H4 (cell line): ENCODE measurements at places on chromosomes 2 and 18. TPM values are rescaled to one million over a fixed set of nuclear protein-coding genes. Genes with fewer than 3 reads are reported as not detected.

The SNED1 gene
- 1.7 and 2.6 TPM in 2 replicates for total RNA-seq

DNA sequence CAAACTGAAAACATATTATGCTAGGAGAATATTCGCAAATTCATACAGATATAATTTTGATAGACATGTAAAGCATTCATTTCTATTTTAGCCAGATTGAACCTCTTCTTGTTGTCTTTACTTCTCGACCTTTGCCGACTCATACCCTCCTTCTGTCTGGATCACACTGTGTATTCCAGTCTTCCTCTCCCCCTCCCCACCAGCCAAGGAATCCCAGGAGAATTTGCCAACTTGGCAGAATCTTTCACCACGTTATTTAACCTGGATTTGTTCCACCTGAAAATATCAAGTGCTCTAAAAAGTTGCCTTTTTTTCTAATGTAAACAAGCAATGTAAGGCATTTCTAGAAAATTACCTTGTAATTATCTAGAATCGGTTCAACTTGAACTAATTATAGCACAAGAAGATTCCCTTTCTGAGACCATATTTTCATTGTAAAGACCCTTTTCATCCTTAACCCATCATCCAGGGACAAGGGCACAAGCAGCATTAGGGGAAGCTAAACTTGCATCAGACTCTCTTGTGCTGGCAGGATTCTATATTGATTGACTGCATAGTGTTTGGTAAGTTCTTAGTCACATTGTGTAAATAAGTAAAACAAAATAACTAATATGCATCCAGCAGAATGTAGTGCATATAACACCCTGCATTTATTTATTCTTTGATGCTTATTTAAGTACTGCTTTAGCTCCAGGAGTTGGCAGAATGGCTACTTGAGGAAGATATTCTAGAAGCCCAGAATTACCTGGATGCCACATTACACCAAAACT, 1328.7 kb upstream of the NXPH2 start:
- no peak for DNase-seq

- DNase-seq: no peak
Measured at GRCh38 chr2:219958941-219959340, 331.5 kb downstream of the SLC4A3 start.

- no peak for DNase-seq
Measured at GRCh38 chr2:201984800-201985525, 48.7 kb upstream of the FZD7 start.

The RAB27B gene
- total RNA-seq: 1.4 and 2.1 TPM in 2 replicates

The LHCGR gene
- total RNA-seq: not detected in 2 replicates

DNA sequence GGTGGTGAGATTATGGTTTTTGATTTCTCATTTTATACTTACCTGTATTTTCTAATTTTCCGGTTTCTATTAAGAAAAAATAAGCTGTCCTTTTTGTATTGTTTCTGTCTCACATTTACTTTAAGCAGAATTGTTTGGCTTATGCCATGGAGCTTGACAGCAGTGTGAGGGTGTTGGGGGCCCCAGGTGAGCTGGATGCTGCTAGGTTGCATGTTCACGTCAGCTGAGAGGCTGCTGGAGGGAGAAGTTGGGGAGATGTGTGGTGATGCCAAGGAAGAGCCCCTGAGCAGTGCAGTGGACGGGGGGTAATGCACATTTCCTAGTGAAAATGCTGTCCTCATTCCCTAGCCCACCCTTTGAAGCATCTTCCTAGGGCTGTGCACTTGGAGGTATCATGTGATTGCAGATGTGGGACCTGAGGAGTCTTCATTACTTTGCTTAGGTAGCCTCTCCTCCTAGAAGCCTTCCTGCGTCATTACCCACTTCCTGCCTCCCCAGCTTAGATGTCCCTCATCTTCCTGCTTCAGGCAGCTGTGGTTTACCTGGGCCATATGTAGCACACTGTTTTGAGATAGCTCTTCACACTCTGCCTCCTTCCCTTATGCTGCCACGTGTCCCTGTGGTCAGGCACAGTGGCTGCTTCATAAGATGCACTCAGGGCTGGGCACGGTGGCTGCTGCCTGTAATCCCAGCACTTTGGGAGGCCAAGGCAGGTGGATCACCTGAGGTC, 16.2 kb downstream of the ATG16L1 start:
- DNase-seq: no peak

DNA sequence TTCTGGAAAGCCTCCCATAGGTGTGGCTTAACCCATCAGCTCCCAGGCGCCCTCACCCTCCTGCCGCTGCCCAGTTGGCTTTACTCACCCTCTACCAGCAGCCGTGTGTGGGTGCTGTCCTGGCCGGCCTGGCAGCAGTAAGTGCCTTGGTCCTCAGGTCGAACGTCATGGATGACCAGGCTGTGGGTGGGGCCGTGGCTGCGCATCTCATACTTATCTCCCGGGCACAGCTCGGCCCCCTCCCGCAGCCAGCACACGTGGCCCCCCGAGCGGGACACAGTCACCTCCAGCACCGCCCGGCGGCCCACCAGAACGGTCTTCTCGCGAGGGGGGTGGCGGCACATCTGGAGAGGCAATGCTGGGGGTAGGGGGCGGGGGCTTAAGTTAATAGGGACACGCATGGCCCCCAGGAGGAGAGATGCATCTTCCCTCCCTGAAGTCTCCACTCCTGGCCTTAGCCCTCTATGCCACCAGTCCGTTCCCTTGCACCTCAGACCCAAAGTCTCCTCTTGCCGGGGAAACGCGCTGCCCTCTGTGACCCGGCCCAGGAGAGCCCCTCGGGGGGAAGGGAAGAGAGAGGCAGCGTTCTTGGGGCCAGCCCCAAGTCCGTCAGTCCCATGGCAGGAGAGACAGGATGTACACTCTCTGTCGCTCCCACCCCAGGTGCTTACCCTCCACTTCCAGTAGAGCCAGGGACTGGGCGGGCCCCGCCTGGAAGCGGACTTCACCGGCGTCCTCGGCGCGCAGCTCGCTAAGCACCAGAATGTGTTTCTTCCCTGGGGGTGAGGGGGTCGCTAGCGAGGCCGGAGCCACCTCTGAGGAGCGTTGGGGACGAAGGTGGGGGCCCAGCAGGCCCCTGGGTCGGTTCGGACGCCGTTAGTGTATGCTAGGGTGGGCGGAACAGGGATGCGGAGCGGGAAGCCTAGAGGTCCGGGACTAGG, 7.9 kb downstream of the TMEM198 start:
- DNase-seq: no peak

- no peak for DNase-seq
Measured at GRCh38 chr2:172822585-172822984, 86.9 kb downstream of the RAPGEF4 start.

The MREG gene
- 5.5 and 8.3 TPM in 2 replicates for total RNA-seq

GRCh38 chr2:88892788-88893187, 201.3 kb downstream of the RPIA start:
- no peak for DNase-seq

- DNase-seq: no peak
Measured at GRCh38 chr2:239677453-239678185, 276.8 kb upstream of the HDAC4 start.

The CPS1 gene
- total RNA-seq: 19.3 and 30.4 TPM in 2 replicates

The IL1F10 gene
- not detected in 2 replicates for total RNA-seq

The ZSCAN30 gene
- total RNA-seq: 4.8 and 5.3 TPM in 2 replicates
